ENCODE measurements at places on chromosomes 6 and 20.

- no peak for DNase-seq
Observed at GRCh38 chr20:4109307-4109940, 94.1 kb upstream of the RNF24 start.

GRCh38 chr6:73349311-73349710 is 4.8 kb downstream of the DPPA5 start:
- no peak for DNase-seq

- no peak for DNase-seq
Observed at GRCh38 chr6:164243949-164244348, 829.4 kb downstream of the QKI start.

DNA sequence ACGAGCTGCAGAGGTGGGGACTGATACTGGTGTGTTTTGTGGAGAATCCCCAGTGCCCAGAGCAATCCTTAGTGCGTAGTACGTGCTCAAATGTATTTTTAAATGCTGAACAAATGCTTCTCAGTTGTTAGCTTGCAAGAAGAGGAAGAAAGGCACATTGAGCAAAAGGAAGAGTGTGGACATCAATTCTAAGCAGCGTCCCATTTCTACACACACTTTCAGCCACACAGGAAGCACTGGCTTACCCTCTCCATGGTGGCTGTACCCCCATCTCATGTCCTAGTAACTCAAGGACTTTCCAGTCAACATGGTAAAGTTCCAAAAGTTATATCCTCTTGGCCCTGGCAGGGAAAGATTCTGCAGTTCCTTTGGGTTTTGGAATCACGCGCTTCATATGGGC is 98.8 kb upstream of the NXT1 start:
- no peak for DNase-seq

DNA sequence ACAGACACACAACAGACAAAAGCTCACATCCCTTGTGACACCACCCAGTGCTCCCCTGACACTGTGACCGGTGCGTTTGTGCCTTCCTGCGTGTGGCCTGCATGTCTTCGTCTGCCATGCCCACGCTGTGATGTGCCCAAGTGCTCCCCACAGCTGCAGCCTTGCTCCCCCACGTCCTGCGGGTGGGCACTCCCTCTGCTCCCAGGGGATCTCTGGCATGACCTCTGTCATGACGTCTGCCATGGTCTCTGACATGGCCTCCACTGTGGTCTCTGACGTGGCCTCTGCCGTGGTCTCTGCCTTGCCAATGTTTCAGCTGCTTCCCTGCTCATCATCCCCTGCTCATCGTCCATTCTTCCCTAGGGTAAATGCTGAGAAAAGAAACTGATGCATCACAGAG is 200.9 kb downstream of the DLL1 start:
- DNase-seq: no peak

- DNase-seq: no peak
Observed at GRCh38 chr6:33082702-33083101, 6.9 kb downstream of the HLA-DPB1 start.

GRCh38 chr6:158686311-158686710 is 36.5 kb downstream of the SYTL3 start:
- no peak for DNase-seq

DNA sequence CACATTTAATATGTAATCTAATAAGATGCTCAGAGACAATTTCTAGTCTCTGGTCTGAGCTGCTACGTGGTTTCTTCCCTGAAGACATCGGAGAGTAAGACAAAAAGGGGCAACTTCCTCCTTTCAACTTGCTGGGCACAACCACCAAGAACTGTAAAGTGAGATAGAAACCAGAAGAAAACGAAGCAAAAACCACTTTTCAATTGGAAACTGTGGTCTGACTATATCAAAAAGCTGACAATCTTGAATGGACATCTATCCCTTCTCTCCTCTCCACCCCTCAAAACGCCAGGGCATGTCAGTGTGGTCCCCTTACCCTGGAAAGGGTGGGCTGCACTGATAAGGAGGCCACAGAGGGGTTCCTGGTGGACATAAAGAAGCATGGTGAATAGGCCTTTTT is 269.1 kb downstream of the CD83 start:
- no peak for DNase-seq

DNA sequence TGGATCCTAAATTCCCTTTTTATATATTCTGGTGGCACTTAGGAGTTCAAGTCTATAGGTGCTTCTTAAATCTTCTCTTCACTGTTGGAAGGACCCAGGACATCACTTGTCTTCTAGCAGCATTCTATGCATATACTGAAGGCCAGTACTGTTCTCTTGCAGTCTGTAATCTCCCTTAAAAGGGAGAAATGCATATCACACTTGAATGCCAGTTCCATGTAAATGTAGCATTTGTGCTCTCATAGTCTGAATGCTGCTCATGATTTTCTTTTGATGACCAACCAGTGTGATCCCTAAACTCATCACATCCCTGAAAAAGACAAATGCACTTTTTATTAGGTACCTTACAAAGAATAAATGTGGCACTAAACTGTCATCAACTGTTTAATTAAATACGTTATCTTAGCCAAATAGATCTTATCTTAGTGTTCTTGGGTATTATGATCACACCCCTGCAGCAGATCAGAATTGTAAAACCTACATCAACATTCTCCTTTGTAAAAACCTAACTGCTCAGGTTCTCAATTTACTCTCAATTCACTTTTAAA is 176.1 kb downstream of the EPHA7 start:
- no peak for DNase-seq

DNA sequence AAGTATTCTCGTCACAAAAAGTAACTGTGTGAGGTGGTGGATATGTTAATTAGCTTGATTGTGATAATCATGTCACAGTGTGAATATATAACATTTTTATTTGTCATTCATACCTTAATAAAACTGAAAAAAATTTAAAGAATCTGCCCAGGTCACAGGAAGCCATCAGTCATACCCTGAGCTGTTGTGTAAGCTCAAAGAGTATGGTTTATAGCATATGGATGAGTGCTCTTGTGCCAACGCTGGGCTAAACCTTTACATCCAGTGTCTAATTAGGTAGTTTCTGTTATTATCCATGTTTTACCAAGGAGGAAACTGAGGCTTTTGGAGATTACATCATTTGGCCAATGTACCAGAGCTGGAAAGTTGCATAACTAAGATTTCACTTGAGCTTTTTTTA is 11.4 kb downstream of the PKIG start:
- no peak for DNase-seq

DNA sequence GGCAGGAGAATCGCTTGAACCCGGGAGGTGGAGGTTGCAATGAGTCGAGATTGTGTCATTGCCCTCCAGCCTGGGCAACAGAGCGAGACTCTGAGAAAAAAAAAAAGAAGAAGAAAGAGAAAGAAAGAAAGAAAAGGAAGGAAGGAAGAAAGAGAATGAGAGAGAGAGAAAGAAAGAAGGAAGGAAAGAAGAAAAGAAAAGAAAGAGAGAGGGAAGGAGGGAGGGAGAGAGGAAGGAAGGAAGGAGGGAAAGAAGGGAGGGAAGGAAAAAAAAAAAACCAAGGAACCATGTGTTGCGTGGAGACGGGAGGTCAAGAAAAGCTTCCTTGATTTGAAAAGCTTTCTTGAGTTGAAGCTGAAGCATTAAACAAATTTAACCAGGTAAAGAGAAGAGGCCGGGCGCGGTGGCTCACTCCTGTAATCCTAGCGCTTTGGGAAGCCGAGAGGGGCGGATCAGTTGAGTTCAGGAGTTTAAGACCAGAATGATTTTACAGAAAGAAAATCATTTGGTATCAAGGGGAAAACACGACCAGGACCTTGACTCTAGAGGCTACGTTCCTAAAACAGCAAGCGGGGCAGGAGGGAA is 90.5 kb upstream of the PRSS16 start:
- DNase-seq: no peak

GRCh38 chr6:71289039-71289801 is 609 bp downstream of the OGFRL1 start:
- DNase-seq: peak; percentile 16

- DNase-seq: no peak
Observed at GRCh38 chr20:50916257-50916656, 15.0 kb downstream of the ADNP start.

DNA sequence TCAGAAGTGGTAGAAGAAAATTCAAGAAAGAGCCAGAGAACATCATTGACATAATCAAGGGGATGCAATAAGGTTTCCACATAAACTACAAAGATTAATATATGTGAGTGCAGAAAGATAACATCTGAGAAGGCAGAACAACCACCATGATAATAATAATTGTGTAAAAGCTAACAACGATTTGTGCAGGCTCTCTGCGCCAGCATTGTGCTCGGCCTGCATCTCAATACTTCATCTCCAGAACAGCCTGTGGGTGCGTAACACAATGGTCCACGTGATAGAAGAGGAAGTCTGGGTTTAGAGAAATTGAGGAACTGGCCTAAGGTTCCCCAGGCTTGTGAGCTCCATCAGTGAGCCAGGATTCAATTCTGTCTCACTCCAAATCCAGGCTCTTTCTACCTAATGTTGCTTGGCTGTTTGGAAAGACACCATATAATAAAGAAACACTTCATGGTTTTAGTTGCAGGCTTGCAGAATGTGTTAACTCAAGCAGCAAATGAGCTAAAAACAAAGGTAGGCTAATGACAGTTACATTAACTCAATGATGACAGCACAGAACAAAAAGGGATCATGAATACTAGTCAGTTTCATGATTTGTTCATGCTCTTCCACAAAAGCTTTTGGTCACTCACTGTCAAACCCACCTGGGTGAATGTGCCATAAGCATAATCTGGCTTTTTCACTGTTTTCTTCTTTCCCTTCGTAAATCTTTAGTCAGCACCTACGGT is 71.2 kb downstream of the LY86 start:
- no peak for DNase-seq

DNA sequence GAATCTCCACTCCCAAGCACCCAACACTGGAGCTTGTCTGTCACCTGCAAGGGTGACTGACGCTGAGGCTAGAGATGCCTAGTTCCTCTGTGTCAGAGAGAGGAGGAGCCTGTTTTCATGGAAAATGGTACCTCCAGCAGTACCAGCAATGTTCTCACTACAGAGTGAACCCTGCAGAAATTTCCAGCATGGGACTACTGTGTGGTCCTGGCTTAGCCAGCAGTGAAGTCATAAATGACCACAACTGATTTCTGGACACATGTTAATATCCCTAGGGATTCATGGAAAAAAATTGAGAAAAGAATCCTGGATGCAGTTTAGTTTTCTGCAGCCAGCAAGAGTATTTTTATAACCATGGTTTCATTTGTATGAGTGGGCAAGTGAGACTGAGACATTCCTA is 468.1 kb downstream of the CD83 start:
- DNase-seq: no peak

DNA sequence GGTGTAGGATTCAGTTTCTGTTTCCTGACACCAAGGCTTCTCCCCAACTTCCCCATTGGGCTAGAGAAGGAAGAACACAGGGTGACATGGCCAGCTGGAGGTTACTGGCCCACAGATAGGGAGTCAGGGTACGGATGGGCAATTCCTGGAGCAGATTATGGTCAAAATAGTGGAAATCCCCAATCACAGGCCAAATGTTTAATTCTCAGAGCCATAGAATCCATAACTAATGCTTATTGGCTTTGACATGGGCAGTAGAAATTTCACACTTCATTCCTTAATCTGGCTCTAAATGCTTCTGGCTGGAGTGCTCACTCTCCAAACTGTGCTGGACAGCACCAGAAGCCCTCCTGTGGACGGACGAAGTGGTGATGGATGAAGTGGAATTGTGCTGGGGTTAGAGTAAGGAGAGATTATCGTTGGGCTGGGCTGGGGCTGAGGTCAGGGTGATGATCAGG is 887 bp downstream of the SIGLEC1 start:
- DNase-seq: no peak

GRCh38 chr6:19303383-19303782 is 533.8 kb upstream of the ID4 start:
- DNase-seq: peak; percentile 91

GRCh38 chr20:59785669-59785959 is 147.8 kb downstream of the SYCP2 start:
- DNase-seq: no peak

GRCh38 chr6:13395272-13396237 is 67.2 kb upstream of the TBC1D7 start:
- DNase-seq: peak; percentile 22

DNA sequence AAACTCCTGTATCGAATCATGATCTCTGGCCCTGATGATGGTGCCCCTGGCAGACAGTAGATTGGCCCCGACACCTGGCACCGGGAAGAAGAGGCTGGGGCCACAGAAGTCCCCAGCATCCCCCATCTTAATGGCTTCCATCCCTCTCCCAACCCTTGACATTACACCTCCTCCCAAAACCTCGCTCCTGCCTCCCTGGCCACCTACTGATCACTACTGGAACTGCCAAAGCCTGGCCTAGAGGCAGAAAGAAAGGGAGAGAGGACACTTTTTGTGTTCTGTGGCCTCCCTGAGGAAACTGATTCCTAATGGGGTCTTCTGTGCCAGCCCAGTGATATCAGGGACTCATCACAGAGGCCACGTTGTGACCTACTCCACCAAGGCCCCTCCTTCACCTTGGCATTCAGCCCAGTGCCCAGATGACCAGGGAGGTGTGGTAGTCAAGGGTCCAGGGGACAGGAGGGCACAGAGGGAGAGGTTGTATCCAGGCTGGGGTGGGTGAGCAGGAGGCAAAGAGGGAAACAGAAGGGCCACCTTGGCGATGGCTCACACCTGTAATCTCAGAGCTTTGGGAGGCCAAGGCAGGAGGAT is 6.1 kb downstream of the C20orf173 start:
- DNase-seq: no peak

DNA sequence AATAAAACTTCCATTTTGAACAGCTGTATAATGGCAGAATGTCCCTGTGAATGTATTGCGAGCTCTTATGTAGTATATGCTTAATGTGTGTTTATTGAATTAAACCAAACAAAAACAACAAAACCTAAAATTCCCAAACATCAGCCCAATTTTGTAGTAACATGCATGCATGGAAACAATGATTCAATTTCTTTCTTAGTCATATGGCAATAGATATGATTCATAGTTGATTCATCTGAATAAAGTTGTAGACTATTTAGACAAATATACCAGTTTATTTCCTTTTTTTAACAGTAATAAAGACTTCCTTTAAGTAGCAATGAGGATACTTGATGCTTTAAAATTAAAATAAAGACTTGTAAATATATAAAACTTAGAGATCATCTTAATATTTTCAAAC is 670.6 kb downstream of the CD109 start:
- DNase-seq: no peak

DNA sequence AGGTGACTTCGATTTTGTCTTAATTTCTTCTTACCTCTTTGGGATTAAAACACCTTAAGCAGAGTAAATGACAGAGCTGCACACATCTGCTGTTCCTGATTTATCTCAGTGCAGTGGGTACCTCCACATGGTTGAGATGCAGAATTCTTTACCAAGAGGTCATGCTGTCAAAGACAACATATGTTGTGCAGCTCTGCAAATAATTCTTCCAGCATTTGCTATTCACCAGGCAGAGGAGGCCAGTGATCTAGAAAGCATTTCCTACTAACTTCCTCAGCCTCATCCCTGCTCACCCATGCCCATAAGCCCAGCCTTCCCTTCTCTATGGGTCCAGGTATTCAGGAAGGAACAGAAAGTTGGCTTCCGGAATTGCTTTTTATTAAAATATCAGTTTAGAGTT is 109.3 kb downstream of the THBS2 start:
- DNase-seq: no peak

GRCh38 chr6:33808641-33809180 is 4.9 kb upstream of the MLN start:
- no peak for DNase-seq

Data from NCI-H1105 (cell line).